ENCODE measurements at places on chromosomes 2 and 18.

DNA sequence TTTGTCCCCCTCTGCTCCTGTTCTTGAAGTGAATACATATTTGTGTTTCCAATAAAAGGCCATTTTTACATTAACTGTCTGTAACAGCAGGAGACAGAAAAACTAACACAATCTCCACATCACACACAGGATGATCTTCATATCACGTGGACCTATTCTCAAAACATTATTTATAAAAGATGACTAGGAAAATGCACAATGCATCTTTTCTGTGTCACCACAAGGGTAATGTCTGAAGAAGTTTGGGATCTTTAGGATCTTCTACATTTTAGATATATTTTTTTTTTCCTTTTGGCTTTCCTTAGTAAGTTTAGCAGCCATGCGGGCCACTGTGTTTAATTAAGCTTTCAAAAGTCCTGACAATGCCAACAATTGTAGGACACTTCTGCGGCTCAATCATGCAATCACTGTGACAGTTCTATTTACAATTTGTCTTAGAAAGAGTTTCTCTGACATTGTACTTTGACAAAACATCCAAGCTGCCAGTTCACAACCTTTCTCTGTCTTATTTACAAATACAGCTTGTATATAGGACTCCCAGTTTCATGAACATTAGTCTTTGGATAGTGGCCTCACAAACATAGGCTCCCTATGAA lies 12.3 kb downstream of the BCL11A start:
- DNase-seq, result no peak

DNA sequence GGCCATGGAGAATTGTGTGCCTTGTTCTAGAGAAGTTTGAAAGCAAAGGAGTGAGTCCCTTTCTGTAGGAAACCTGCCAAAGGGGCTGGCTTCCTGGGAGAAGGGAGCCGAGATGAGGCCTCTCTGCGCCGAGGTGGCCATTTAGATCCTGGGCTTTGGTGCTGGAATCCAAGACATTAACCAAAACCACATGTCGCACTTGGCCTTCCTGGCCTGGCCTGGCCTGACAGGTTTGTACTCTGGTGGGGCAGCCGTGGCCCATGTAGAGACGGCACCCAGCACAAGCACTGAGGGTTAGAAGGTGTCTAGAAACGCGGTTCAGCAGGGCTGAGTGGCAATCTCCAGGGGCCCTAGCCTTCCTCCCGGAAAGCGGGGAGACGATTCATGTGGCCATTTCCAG lies 7.1 kb downstream of the CNNM3 start:
- no peak for DNase-seq

GRCh38 chr2:212021947-212022346 lies 516.7 kb downstream of the ERBB4 start:
- no peak for DNase-seq

DNA sequence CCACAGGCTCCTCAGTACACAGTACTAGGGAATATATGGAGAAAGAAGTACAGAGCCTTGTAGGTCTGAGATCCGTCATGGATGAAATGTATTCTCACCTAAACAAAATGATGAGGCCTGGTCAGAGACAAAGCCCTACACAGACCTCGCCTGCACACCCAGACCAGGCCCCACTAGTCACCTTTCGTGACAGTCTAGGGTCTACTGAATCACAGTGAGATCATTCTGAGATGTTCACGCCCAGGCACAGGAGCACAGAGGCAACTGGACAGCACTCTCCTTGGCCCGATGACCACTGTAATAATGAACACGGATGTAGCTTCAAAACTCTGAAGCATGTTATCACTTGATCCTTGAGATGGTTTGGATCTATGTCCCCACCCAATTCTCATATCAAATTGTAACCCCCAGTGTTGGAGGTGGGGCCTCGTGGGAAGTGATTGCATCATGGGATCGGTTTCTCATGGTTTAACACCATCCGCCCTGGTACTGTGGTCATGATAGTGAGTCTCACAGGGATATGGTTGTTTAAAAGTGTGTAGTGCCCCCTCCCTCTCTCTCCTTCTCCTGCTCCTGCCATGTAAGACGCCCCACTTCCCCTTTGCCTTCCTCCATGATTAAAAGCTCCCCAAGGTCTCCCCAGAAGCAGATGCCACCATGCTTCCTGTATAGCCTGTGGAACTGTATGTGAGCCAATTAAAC lies 15.1 kb downstream of the DOCK10 start:
- no peak for DNase-seq
